ENCODE measurements at places on chromosomes 3 and 15. TPM values are rescaled to one million over a fixed set of nuclear protein-coding genes. Genes with fewer than 3 reads are reported as not detected.

- DNase-seq = no peak
- H3K27ac ChIP-seq = no peak overlapping the region
- no peak overlapping the region for H3K4me3 ChIP-seq
- peaks cover 6% of the 10 kb centered on the region for H3K4me1 ChIP-seq
- H3K36me3 ChIP-seq = no peaks in the 10 kb centered on the region
- no peaks in the 10 kb centered on the region for H3K27me3 ChIP-seq
Measured at GRCh38 chr3:146156095-146156494, 4.9 kb downstream of the PLOD2 start.

GRCh38 chr3:173983343-173983742 is 585.8 kb downstream of the NLGN1 start:
- H3K36me3 ChIP-seq = no peaks in the 10 kb centered on the region
- no peaks in the 10 kb centered on the region for H3K27me3 ChIP-seq
- no peaks in the 10 kb centered on the region for H3K4me1 ChIP-seq
- H3K4me3 ChIP-seq = no peak overlapping the region
- no peak for DNase-seq
- H3K27ac ChIP-seq = no peak overlapping the region

DNA sequence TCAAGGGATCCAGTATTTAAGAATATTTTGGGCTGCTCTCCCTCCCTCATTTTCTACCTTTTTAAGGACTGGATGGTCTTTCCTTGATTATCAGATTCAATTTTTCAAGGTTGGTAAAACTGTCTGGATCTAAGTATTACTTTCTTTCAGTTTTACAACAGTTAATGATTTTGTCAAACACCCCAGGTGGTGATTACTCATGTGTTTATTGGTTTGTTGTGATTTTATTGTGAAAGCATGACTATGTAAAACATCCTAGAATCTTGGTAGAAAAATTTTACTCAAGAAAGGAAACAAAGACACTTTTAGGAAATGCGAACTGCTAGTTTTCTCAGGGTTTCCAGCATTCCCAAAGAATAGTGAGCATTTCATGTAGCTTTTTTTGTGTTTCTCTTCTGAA is 7.3 kb downstream of the GTF2E1 start:
- no peaks in the 10 kb centered on the region for H3K27me3 ChIP-seq
- no peak overlapping the region for H3K4me3 ChIP-seq
- no peaks in the 10 kb centered on the region for H3K4me1 ChIP-seq

The SSUH2 gene
- not detected for total RNA-seq

DNA sequence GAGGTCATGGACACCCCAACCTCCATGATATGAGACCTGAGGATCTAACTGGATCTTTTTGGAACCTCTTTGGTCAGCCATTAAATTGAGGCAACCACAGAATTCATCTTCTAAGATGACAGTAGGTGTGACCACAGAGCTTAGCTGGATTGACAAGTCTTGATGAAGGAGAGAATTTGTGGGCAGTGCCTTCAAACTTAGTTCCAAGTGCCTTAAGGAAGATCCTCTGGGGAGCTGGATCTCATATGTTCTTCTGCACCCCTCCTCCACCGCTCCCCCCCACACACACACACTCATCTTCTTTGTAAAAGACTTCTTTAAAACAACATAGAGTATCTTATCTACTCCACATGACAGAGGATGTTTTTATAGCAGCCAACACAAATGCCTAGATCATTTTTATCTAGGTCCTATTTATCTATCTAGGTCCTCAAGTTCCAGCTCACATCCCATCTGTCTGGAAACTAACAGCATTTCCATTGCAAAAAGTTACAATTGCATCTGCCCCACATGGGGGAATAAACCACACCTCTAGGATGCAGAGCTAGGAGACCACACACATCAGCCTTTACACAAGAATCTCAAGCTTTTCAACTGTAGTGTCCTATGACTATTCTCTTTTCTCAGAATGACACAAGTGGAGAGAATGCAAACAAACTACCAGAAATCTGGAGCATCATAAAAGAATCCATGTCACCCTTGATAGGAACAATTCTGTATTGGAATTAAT is 37.4 kb downstream of the WWTR1 start:
- H3K4me3 ChIP-seq = no peak overlapping the region
- peaks cover 6% of the 10 kb centered on the region for H3K4me1 ChIP-seq
- H3K27ac ChIP-seq = peak overlapping the region; percentile 7
- peak; percentile 89 for DNase-seq
- no peaks in the 10 kb centered on the region for H3K36me3 ChIP-seq

The CFAP91 gene
- 0.77 TPM for total RNA-seq

DNA sequence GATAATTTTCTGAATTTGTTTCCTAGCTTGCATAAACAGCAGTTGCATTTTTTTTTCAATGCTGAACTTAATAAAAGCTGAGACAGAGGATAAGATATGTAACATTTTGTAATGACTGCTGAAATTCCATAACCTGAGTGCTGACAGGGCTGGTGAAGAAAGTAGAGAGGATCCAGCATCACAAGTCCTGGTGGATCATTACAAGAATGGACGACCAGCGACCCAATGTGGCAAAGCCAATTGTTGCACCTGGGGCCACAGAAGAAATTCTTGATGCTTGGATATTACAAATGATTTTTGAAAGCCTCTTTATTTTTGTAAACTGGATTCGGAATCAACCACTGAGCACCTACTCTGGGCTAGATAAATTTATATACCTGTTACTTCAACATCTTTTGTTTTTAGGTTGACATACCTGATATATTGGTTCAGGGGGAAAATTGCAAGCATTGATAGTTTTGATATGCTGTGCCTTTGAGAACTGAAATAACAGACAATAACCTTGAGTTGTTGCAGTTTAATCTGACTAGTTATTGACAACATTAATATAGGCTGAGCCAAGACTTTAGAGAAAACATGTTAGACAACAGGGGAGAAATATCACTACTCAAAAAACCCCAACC is 3.9 kb upstream of the ACTL6A start:
- H3K4me3 ChIP-seq = no peak overlapping the region
- no peaks in the 10 kb centered on the region for H3K27me3 ChIP-seq
- no peak overlapping the region for H3K27ac ChIP-seq
- peak; percentile 58 for DNase-seq

- DNase-seq = no peak
- no peaks in the 10 kb centered on the region for H3K4me1 ChIP-seq
- H3K36me3 ChIP-seq = no peaks in the 10 kb centered on the region
- peaks cover 42% of the 10 kb centered on the region for H3K27me3 ChIP-seq
- H3K27ac ChIP-seq = no peak overlapping the region
Measured at GRCh38 chr15:40252141-40252437, 13.2 kb downstream of the PAK6 start.

The NGLY1 gene
- 32.1 TPM for total RNA-seq

DNA sequence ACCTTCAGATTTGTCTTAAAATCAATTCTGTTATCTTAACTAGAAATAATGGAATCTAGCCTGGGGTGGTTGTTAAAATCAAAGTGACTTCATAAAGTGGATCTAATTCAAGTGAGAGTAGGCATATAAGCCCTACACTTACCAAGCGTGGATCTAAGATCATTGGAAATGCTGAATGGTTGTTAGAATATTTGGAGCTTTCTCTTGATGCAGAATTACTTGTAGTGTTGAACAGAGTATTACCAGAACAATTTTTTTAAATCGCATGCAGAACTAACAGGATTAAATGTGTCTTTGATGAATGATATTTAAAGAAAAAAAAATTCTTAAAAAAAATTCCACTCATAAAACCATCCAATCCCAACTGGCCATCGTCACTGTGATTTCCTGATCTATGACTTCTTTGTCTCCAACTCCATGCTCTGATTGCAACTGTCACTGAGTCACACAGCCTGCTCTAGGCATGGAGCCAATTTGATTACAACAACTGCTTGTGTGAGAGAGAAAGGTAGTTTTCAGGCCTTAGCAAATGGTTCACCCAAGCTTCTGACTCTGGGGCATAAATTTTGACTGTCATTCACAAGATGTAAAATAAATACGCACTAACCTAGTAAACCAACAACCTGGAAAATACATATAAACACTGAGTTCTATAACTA is 25.9 kb upstream of the SPRED1 start:
- DNase-seq = peak; percentile 81
- H3K27ac ChIP-seq = no peak overlapping the region
- H3K4me3 ChIP-seq = no peak overlapping the region
- no peaks in the 10 kb centered on the region for H3K36me3 ChIP-seq
- no peaks in the 10 kb centered on the region for H3K27me3 ChIP-seq

- H3K36me3 ChIP-seq = no peaks in the 10 kb centered on the region
- no peaks in the 10 kb centered on the region for H3K4me1 ChIP-seq
- no peak for DNase-seq
- no peak overlapping the region for H3K4me3 ChIP-seq
Measured at GRCh38 chr3:113685124-113685523, 11.3 kb downstream of the USF3 start.

The PRRT3 gene
- total RNA-seq = 3.8 TPM

The STAB1 gene
- total RNA-seq = under 0.01 TPM

The COL6A5 gene
- under 0.01 TPM for total RNA-seq

GRCh38 chr3:16370872-16371740 is 106.1 kb downstream of the OXNAD1 start:
- peak; percentile 84 for DNase-seq
- no peak overlapping the region for H3K4me3 ChIP-seq
- peaks cover 4% of the 10 kb centered on the region for H3K36me3 ChIP-seq
- H3K27me3 ChIP-seq = no peaks in the 10 kb centered on the region

The SAMMSON gene
- under 0.01 TPM for total RNA-seq

DNA sequence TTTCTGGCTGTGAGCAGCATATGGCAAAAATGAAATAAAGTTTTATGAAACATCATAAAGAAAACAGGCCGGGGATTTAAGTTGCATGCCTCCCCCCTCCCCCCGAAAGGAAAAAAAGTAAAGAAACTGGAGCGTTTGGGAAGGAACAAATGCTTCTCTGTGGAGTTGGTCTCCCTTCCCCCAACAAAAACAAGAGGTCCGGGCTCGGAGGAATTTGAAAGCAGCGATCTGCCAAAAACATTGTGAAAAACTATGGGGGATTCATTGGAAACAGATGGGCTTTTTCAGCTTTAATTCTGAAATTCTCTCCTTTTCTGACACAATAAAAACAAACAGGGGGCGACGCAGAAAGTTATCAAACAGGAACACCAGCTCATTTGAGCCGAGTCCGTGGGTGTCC is 17.0 kb downstream of the RGMA start:
- H3K36me3 ChIP-seq = no peaks in the 10 kb centered on the region
- H3K27me3 ChIP-seq = peaks cover 16% of the 10 kb centered on the region
- H3K27ac ChIP-seq = no peak overlapping the region
- no peaks in the 10 kb centered on the region for H3K4me1 ChIP-seq
- H3K4me3 ChIP-seq = peak overlapping the region; percentile 85

The SLC22A13 gene
- 0.33 TPM for total RNA-seq

- H3K27ac ChIP-seq = no peak overlapping the region
- no peak overlapping the region for H3K4me3 ChIP-seq
- H3K27me3 ChIP-seq = no peaks in the 10 kb centered on the region
Measured at GRCh38 chr15:94893091-94893490, 661.7 kb downstream of the MCTP2 start.

DNA sequence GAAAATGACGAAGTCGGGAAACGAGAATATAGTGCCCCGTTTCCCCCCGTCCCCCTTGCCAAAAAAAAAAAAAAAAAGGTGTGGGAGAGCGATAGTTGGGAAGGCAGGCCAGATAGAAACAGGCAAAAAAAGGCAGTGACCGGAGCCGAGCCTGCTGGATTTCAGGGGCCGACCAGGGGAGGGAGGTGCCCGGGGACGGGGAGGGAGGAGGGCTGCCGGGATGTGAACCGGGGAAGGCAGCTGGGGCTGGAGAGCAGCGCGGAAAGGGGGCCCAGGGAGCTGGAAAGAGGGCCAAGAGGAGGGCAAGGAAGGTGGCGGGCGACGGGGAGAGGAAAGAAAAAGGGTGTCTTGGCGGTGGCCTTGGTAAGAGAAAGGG is 837 bp downstream of the LRRN1 start:
- no peak for DNase-seq
- H3K27me3 ChIP-seq = peaks cover 11% of the 10 kb centered on the region
- H3K4me1 ChIP-seq = no peaks in the 10 kb centered on the region
- no peak overlapping the region for H3K4me3 ChIP-seq
- no peaks in the 10 kb centered on the region for H3K36me3 ChIP-seq
- no peak overlapping the region for H3K27ac ChIP-seq

The ANKRD34C gene
- total RNA-seq = not detected

DNA sequence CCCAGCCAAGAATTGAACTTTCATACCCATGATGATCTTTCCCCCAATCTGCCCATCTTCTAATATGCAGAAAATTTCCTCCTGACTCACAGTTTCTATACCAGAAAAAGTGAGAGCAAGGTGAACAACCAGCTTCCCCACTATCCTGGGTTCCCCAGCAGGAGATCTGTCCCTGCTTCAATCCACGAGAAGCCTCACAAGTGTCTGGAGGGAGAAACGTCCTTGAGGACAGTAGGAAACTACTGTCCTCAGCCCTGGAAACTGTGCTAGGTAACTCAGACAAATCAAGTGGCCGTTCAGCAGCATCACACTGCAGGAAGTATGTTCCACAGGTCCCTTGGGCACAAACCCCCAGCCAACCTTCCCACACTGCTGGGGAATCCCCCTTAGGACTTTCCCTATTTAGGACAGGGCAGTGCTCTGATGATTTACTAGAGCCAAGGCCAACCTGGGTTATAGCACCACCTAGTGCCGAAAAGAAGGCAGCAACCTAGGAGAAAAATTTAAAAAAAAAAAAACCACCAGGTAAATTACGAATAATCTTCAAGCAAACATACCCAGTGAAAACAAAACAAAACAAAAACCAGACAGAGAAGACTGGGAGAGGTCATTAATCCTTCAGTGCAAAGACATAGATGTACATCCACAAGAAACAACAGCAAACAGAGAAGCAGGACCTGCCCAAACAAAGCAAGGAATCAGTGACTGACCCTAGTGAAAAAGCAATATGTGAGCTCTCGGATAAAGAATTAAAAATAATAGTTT is 36.0 kb downstream of the MORC1 start:
- peak; percentile 49 for DNase-seq
- H3K36me3 ChIP-seq = no peaks in the 10 kb centered on the region
- no peak overlapping the region for H3K4me3 ChIP-seq
- no peaks in the 10 kb centered on the region for H3K4me1 ChIP-seq
- no peak overlapping the region for H3K27ac ChIP-seq

DNA sequence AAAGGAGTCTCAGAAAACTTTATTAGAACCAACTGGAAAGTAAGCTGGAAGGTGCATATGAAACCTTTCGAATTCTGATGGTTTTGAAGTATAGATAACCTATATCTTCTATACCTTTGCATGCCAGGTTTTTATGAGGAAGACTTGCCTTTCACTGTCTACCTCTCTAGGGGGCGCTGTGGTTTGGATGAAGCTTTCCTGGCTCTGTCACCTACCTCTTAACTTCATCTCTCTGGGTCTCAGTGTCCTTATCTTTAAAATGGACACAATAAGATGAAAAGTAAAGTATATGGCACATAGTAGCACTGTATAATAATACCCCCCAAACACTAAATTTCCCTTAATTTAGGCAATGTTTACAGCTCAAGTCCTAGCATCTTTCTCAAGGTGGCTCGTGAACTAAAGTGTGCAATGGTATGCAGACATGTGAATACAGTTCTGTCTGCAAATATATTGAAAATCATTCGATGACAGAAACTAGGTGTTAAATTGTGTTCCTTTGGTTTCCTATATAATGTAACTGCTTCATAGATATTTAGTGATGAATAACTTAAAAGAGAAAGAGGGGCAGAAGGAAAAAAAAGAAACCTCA is 314.3 kb downstream of the CHST2 start:
- H3K4me3 ChIP-seq = no peak overlapping the region
- H3K36me3 ChIP-seq = no peaks in the 10 kb centered on the region
- peaks cover 3% of the 10 kb centered on the region for H3K4me1 ChIP-seq
- DNase-seq = no peak

- H3K27me3 ChIP-seq = no peaks in the 10 kb centered on the region
- DNase-seq = peak; percentile 61
- no peak overlapping the region for H3K4me3 ChIP-seq
- peaks cover 26% of the 10 kb centered on the region for H3K4me1 ChIP-seq
- H3K27ac ChIP-seq = peak overlapping the region; percentile 65
- no peaks in the 10 kb centered on the region for H3K36me3 ChIP-seq
Measured at GRCh38 chr15:40344631-40345120, 3.9 kb upstream of the CCDC9B start.

All from fibroblast of lung (primary cell).